ENCODE measurements at places on chromosomes 16 and 17.

- DNase-seq = no peak
Observed at GRCh38 chr17:1290676-1291075, 11.2 kb downstream of the TRARG1 start.

DNA sequence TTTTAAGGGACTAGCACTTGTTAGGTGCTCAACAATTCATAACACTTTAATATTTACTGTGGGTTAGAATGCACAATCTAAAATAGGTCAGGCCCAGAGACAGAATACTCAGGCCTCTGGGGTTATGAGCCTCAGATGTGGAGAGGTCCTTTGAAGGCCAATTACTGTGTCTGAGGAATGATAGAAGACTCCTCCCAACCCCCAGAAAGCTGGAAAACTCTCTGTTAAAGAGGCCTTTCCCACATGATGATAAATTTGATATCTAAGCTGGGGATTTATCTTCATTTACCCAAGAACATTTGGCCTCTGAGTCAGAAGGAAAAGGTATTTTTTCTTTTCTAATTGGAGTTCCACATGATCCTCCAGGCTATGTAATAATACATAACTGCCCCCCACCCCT is 41.1 kb upstream of the MMD start:
- DNase-seq = no peak

GRCh38 chr17:43832168-43832975 is 574 bp downstream of the MPP3 start:
- no peak for DNase-seq

GRCh38 chr16:88463411-88463810 is 10.3 kb downstream of the ZFPM1 start:
- no peak for DNase-seq

DNA sequence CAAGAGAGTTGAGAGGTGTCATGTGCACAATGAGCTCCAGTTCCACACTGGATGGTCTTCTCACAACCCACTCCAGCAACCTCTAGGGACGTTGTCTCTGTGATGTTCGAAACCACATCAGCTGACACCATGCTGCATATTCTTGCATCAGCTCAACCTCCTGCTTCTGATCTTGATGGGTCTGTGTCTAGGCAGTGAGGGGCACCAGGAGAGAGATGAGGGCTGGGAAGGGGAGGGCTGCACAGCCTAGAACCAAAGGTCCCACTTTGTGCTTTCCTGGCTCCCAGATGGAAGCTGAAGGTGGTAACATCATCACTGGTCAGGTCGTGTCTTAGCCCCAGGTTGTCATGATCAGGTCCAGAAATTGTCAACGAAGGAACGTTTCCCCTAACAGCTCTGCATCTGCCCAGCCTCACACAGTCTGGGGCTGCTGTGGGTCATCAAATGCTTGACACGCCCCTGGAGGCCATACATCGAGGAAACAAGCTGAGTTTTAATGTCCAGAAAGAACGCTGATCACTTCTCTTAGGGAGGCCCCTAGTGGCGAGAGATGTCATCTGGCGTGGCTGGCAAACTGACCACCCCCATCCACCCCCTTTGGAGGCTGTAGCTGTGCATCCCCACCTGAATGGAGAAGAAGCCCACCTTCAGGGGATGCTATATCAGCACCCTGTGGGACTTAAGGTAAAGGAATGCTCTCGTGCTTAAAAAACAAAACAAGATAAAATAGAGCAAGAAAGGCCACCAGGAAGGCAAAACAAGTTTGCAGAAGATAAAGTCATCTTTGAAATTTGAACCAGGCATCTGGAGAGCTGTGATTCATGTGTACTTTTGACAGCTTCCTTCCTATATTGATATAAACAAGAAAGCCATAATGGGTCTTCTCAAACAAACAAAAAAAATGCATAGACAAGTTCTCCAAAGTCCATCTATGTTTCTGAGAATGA is 58.3 kb downstream of the WIPI1 start:
- peak; percentile 31 for DNase-seq

DNA sequence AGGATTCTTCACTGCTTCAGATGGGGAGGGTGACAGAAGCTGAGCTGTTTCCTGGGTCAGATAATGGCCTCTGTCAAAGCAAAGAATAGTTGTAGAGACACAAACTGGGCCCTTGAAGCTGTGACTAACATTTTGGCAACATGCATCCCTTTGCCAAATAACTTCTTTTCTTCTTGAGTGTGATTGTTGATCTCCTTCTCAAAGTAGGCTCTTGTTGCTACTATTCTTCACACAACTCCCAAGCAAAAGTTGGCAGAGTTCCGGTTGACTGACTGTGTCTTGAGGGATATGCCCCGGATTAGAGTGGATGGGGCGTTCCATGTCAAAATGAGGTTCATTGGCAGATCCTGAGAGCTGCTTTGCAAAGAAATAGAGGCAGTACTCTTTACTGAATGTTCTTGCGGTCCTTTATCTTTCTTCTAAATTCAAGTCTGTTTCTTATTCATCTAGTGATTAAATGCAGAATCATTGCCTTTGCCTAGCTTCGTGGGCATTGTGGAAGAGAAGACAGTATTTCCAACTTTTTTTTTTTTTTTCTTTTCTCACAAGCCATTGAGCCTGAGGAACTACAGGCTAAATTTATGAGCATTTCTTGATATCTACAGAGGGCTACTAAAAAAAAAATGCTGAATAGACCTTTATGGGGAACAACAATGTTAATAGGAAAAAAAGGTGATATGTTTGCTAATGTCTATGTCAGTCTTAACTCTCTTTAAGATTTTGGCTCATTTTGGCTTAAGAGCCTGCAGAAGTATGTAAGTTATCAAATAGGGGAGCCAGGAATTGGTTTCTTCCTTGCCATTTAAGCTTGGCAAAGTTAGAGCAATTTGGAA is 5.8 kb downstream of the WIPF2 start:
- no peak for DNase-seq
